ENCODE measurements at places on chromosomes 13 and 19.
A peak's percentile ranks its signal among the peaks of the same experiment; 100 is the strongest.

GRCh38 chr19:55113570-55114039 lies 3.8 kb downstream of the PPP1R12C start:
- DNase-seq: peak; percentile 59

- no peak for DNase-seq
Measured at GRCh38 chr19:4578552-4579248, 19.2 kb upstream of the SEMA6B start.

DNA sequence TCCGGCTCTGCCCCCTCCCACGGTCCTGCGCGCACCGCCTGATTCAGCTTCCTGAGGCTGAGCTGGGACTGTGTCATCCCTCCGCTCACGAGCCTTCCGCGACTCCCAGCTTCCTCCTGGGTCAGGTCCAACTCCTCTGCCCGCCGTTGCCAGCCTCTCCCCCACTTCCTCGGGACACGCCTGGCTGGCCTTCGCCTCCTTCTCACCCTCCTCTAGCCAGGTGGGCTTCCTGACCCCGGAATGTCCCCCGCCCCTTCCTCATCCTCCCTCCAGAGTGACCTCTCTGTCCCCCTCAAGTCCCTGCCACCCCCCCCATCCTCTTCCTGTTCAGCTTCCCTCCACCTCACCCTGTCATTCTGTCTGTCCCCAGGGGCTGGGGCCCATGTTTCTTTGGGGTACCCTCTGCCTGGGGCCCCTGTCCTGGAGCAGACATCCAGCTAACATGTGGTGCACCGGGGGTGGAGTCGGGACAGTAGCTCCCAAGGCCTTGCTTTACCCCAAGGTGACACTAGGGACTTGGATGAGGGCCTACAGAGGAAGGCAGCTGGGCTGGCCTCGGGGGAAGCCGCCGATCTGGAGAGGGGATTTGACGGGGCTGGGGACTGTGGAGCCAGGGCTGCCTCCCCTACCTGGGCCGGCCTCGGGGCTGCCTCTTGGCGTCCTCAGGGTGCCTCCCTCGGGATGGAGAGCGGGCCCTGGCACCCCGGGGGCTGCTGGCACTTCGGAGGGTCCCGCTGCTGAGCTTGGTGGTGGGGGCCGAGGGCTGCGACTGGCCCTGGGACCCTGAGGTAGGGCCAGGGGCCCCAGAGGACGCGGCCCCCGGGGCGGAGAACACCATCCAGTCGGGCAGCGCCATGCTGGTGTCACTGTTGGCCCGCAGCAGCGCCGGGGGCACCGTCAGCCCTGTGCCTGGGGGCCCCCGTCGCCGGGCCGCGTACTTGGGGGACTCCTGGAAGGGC lies 16.5 kb downstream of the SHANK1 start:
- DNase-seq: no peak

DNA sequence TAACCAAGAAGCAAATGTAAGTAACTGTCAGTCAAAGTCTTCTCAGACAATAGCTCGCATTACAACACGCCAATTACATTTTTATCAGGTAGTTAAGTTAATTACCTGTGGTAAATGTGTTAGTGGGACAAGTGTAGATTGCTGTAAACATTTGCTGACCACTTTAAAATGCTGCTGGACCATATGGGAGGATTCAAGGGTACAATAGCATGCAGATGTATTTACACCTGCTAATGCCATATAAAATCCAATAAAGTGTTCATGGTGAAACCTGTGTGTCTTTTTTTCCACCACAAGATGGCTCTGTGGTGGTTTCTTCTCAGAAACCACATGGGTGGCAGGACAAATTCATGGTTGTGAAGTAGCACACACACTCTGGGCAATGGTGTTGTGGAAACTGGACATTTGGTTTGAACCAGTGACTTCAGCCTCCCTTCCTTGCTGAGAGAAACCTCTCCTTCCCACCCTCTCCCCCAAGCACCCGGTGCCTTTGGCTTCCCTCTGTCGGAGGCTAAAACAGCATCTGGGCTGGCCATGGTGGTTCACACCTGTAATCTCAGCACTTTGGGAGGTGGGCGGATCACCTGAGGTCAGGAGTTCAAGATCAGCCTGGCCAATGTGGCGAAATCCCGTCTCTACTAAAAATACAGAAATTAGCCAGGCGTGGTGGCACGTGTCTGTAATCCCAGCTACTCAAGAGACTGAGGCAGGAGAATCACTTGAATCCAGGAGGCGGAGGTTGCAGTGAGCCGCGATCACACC lies 18.1 kb upstream of the GTF3A start:
- DNase-seq: no peak

DNA sequence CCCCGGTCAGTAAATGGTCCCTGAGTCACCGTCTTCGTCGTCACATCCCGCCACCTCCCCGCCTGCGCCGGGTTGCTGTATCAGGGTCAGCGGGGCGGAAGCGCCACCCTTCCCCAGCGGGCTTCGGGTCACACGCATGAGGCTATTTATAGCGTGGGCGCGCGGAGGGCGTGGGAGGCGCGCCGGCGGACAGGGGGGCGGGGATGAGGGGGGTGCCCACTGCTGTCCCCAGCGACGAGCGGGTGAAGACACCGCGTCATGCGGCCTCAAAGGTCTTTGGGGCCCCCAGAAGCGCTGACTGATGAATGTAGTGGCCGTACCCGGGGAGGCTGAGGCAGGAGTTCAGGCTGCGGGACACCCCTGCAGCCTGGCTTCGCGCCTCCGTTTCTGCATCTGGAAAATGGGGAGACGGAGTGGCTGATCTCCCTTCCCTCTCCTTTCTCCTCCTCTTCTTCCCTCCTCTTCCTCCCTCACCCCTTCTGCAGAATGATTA lies 7.9 kb downstream of the UNC13A start:
- no peak for DNase-seq

GRCh38 chr13:21879263-21879914 lies 208.5 kb downstream of the FGF9 start:
- DNase-seq: no peak

- DNase-seq: no peak
Measured at GRCh38 chr19:39676004-39676403, 20.3 kb downstream of the LGALS16 start.

- no peak for DNase-seq
Measured at GRCh38 chr19:8935460-8935859, 74.7 kb downstream of the MUC16 start.

- no peak for DNase-seq
Measured at GRCh38 chr13:40581277-40581579, 85.2 kb downstream of the FOXO1 start.

- no peak for DNase-seq
Measured at GRCh38 chr19:11581740-11582139, 4.3 kb upstream of the ACP5 start.

GRCh38 chr19:18730885-18731513 lies 47.5 kb downstream of the CRTC1 start:
- no peak for DNase-seq

GRCh38 chr19:55147545-55148251 lies 1.3 kb downstream of the TNNT1 start:
- DNase-seq: no peak

GRCh38 chr19:16104722-16105121 lies 7.0 kb upstream of the RAB8A start:
- DNase-seq: no peak

DNA sequence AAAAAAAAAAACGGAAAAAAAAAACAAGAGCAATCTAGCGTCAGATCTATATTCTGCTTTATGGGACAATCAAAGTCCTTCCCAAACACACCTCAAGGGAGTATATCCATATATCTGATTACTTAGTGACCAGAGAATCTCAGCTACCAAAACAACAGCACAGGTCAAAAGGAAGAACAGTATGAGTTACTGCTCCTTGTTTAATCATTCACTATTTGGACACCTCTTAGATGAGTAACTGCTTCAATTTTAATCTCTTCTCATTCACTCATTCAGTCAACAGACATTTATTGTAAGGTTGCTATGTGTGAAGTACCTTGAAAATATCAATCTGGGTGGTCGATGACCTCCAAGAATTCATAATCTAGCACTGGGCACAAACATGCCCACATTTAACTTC lies 193.2 kb downstream of the IRS2 start:
- DNase-seq: no peak

- no peak for DNase-seq
Measured at GRCh38 chr13:48977973-48978372, 2.3 kb downstream of the FNDC3A start.

DNA sequence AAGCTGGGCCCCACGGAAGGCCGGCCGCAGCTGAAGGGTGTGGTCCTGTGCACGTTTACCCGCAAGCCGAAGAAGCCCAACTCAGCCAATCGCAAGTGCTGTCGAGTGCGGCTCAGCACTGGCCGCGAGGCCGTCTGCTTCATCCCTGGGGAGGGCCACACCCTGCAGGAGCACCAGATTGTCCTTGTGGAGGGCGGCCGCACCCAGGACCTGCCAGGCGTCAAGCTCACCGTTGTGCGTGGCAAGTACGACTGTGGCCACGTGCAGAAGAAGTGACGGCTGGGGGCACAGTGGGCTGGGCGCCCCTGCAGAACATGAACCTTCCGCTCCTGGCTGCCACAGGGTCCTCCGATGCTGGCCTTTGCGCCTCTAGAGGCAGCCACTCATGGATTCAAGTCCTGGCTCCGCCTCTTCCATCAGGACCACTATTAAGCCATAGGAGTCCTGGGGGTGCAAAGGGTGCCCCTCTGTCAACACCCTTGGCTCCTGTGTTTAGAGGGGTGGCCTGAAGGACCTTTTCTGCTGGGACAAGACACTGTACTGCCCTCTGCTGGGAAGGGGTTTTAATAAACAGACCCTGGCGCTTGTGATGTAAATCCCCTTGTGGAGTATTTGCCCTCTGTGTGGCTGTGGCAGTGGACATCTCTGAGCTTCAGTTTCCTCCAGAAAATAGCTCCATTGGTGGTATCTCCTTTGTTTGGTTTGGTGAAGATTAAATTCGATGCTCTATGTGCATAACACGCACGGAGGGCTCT lies 1.9 kb downstream of the MRPS12 start:
- no peak for DNase-seq

DNA sequence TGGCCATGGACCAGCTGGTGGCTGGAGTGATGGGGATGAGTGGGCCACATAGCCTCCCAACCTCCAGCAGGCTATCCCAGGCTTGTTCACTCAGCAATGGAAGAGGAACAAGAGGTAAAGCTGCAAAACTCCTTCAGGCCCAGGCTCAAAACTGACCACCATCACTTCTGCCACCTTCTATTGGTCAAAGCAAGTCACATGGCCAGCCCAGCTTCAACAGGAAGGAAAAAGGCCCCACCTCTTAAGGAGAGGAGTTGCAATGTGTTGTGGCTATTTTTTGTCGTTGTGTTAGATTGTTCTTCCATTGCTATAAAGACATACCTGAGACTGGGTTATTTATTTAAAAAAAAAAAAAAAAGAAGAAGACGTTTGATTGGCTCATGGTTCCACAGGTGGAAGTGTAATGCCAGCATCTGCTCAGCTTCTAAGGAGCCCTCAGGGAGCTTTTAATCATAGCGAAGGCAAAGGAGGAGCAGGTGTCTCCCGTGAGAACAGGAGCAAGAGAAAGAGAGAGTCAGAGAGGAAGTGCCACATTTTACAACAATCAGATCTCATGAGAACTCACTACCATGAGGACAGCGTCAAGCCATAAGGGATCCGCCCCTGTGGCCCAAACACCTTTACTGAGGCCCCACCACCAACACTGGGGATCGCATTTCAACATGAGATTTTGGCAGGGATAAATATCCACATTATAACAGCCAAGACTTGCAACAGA lies 5.4 kb downstream of the IGSF23 start:
- no peak for DNase-seq

DNA sequence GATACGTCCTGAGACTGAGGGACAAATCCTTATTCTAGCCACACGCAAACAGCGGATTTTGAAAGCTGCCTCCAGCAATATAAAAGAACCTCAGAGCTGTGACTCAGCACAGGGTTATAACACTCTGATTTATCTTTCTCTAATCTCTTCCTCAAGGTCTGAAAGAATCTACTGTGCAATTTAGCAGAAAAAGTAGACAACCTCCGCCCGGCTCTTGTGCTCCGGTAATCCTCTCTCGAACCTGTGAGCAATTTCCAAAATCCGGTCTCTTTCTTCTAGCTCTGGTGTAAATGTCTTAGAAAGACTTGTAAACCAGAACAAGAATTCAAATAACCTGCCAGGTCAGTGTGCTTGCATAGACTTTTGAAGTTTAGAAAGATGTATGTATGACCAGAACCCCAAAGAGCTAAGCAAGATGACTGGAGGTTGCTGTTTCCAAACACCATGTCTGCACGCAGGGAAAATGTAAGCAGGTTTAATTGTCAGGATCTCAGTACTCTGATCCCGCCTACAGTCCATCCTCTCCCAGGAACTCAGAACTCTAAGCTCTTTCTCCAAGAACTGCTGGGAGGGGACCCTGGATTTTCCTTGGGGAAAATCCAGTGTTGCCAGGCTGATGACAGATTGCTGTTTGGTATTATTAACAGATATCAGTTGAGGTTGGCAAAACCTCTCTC lies 338.1 kb downstream of the RFC3 start:
- peak; percentile 62 for DNase-seq

DNA sequence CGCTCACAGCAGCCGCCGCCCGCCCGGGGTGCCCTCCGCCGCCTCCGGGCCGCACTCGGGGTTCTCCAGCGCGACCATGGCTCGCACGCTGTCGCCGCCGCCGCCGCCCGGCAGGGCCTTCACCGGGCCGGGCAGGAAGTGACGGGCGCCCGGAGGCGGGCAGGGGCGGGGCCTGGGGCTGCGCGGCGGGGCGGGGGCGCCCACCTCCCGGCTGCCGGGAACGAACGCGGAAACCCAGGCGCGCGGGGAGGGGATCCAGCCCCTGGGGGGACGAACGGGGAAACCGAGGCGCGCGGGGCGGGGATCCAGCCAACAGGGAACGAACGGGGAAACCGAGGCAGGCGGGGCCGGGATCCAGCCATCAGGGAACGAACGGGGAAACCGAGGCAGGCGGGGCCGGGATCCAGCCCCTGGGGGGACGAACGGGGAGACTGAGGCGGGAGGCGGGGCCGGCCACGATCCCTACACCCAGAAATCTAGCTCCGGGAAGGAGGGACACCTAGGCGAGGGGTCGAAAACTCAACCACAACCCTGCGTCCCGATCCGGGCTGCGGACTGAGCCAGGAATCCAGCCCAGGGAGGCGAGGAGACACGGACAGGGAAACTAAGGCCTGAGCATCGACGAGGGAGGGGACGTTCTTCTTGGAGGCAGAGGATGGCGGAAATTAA lies at the start of gene R3HDM4:
R3HDM4 (minus strand) TSS at position 140 of the 669 bp plus-strand sequence; CDS start at position 78, 62 bp downstream.
- DNase-seq: no peak

DNA sequence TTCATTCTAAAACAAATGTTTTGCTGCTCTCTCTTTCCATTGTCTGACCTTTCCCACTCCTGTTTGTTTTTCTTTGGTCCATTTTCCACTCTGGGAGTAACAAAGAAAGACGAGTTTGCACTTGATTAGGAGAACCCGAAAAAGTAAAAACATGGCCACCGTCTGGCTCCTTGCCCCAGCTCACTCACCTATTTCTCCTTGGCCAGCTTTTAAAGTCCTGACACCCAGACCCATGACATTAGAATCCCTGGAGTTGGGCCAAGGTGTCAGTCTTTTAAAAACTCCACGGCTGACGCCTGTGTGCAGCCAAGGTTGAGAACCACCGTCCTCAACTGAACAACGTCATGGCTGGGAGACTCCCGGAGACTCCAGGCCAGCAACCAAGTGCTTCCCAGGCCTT lies 63.6 kb upstream of the FLT1 start:
- peak; percentile 15 for DNase-seq

- no peak for DNase-seq
Measured at GRCh38 chr13:29730253-29730652, 120.2 kb downstream of the UBL3 start.

Measured in non-pigmented ciliary epithelial cell (primary cell).